ENCODE measurements at places on chromosomes 6 and 20. TPM values are rescaled to one million over a fixed set of nuclear protein-coding genes. Genes with fewer than 3 reads are reported as not detected.
A peak's percentile ranks its signal among the peaks of the same experiment; 100 is the strongest.

GRCh38 chr6:32116674-32117073 is 7.5 kb upstream of the TNXB start:
- DNase-seq = no peak

GRCh38 chr6:36984581-36985416 is 1.2 kb downstream of the MTCH1 start:
- DNase-seq = no peak

- no peak for DNase-seq
These were observed at the start of gene PTCHD4 for GRCh38 chr6:48111143-48111506. TSS of gene PTCHD4 (minus strand) at chr6:48111197. CDS start at chr6:48068957, 42,240 bp downstream.

Gene KIAA1755
- not detected for total RNA-seq

GRCh38 chr20:57069442-57069841 is 197.0 kb downstream of the BMP7 start:
- no peak for DNase-seq

Gene CSNK2B
- total RNA-seq = 190 TPM

DNA sequence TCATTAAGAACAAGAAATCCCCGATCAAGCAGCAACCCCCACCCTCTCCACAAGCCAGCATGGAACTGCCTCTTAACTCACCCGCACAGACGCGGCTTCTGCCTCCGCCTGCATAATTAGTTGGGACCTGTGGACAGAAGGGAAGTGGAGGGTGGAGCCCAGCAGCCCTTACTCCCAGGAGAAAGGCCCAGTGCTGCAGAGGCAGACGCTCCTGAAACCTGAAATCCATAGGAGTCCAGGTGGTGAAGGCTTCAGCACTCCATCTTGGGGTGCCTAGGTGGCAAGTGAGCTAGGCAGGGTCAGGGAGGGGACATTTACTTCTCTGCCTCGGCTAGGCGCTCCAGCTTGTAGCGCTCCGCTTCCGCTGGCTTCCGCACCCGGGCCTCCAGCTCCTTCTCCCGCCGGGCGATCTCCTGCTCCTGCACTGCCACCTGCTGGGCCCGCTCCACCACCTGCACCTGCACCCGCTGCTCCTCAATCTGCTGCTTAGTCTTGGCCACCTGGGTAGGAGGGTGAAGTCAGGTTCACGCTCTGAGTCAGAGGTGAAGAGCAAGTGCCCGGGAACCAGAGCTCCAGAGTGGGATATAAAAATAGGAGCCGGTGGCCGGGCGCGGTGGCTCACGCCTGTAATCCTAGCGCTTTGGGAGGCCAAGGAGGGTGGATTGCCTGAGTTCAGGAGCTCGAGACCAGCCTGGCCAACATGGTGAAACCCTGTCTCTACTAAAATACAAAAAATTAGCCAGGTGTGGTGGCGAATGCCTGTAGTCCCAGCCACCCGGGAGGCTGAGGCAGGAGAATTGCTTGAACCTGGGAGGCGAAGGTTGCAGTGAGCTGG is 10.7 kb downstream of the TUBB start:
- DNase-seq = peak; percentile 69

- DNase-seq = no peak
These were observed 241.6 kb upstream of the SUPT3H start for GRCh38 chr6:45619211-45619760.

- DNase-seq = no peak
These were observed 115.8 kb downstream of the MTFR2 start for GRCh38 chr6:136134268-136134667.

Gene TTBK1
- 0.02 TPM for total RNA-seq

Gene TFAP2A
- total RNA-seq = not detected

DNA sequence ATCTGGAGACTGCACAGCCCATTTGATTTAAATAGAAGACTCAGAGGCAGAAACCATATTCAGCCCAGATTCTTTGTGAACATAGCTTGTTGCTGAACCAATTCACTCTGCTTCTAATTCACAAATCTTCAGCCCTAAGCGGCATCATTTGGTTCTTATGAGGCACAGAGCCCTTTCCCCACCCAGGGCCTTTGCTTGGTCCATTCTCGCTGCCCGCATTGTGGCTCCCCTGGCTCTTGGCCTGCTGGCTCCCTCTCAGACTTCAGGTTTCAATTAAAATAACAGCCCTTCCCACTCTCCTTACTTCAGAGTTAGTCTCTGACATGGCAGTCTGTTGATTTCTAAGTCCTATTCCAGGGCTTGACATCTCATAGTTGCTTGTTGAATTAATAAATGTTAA is 9.4 kb upstream of the TMEM14A start:
- no peak for DNase-seq

DNA sequence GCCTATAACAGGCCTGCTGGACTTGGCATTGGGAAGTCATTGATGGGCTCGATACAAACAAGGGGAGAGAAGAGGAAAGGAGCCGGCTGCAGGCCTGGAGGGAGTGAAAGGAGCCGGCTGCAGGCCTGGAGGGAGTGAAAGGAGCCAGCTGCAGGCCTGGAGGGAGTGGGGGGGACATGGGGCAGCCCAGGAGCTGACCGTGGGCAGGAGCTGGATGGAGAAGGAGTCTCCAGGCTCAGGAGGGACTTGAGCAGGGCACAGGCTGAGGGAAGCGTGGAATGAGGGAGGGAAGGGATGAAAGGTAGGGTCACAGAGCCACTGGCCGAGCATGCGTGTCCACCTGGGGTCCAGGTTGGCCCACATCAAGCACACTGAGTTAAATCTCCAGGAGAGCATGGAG is 32.0 kb downstream of the RPP40 start:
- no peak for DNase-seq

Gene WFDC5
- not detected for total RNA-seq

Measured in activated B cell treated with CpG ODN at 0.5 μM for 24 hours (primary cell).